Panc1 (cell line): ENCODE measurements at places on chromosomes 16 and 17. TPM values are rescaled to one million over a fixed set of nuclear protein-coding genes. Genes with fewer than 3 reads are reported as not detected.

The PIK3R6 gene
- total RNA-seq, result not detected

The TERB1 gene
- not detected for total RNA-seq

DNA sequence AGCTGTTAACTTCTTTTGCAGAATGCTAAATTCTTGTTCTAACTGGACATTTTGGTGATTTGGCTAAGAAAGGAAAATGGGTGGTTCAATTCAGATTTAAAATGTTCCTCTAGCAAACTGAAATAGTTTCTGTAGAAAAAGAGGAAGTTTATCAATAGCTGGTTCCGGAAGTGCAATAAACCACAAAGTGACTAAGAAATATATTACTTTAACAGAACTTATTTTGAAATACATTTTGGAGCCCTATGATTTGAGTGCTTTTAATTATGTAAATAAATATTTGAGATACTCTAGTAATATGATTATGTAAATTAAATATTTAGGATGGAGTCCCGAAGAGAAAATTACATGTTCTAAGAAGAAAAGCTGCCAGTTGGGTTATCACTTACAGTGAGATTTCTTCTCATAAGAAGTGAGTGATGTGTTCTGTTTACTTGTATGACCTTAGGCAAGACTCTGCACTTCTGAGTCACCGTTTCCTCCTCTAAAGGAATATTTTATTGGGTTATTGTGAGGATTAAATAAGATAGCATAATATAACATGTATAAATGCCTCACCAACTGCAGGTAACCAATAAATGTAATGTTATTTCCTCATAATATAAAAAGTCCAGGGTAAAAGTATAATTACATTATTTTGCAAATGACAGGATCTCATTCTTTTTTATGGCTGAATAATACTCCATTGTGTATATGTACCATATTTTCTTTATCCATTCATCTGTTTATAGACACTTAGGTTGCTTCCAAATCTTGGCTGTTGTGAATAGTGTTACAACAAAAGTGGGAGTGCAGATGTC, at the start of gene EVI2B:
TSS of gene EVI2B (minus strand) at position 73 of the 800 bp plus-strand sequence. CDS start 8,445 bp downstream, outside the sequence.
- no peak within 1 kb of the TSS for H3K4me3 ChIP-seq
- H3K4me1 ChIP-seq, result 0 out of 2 replicates have a peak, but pooled peaks cover 4% of the 10 kb centered on the region

DNA sequence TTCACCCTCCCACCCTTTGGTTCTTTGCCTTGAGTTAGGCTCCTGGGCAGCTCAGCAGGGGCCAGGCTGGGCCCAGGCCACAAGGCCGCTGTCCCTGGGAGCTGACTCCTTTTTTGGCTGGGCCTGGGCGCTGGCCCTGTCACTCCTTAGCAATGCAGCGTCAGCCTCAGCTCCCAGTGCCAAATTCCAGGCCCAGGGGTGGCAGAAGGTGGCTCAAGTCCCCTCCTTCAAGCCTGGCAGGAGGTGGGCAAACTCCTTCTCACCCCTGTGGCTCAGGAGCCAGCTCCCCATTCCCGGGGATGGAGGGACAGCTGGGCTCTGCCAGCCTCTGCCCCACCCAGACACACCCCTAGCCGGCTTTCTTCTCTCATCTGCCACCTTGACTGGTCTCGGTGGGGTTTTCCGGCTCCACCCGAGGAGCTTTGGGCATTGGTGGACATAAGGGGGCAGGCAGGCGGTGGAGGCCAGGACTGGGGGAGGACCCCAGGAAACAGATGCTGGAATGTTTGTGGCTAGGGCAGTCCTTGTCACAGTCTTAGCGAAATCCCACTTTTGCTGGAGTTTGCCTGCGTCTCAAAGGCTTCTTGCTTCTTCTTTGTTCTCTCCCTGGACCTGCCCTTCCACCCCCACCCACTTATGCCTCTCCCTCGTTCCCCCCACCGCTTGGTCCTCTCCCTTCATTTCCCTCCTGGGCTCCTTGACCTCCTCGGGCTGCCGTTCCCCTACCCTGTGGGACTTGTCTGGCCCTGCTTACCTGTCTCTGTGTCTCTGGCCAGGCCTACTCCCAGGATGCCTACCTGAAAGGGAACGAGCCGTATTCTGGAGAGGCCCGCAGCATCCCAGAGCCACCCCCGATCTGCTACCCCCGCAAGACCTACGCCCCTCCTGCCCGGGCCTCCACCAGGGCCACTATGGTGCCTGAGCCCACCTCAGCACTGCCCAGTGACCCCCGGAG, 37.4 kb downstream of the ARHGAP23 start:
- H3K4me3 ChIP-seq, result peak overlapping the region; percentile 25
- DNase-seq, result no peak
- no peaks in the 10 kb centered on the region for H3K27me3 ChIP-seq
- H3K36me3 ChIP-seq, result no peaks in the 10 kb centered on the region
- peak overlapping the region; percentile 3; the same call in 1 of the 2 replicates for H3K27ac ChIP-seq
- peaks cover 9% of the 10 kb centered on the region; the same call in 1 of the 2 replicates for H3K4me1 ChIP-seq

GRCh38 chr17:51846566-51846965, 311.9 kb downstream of the CA10 start:
- no peaks in the 10 kb centered on the region; the same call in 1 of the 2 replicates for H3K36me3 ChIP-seq
- no peak for DNase-seq

GRCh38 chr16:6018848-6019489, 921.4 kb upstream of the EEF2KMT start:
- H3K4me1 ChIP-seq, result no peaks in the 10 kb centered on the region
- peaks cover 2% of the 10 kb centered on the region; the same call in 1 of the 2 replicates for H3K27me3 ChIP-seq
- H3K36me3 ChIP-seq, result no peaks in the 10 kb centered on the region
- H3K27ac ChIP-seq, result no peak overlapping the region
- no peak for DNase-seq

The CLEC3A gene
- total RNA-seq, result 0.23 TPM

DNA sequence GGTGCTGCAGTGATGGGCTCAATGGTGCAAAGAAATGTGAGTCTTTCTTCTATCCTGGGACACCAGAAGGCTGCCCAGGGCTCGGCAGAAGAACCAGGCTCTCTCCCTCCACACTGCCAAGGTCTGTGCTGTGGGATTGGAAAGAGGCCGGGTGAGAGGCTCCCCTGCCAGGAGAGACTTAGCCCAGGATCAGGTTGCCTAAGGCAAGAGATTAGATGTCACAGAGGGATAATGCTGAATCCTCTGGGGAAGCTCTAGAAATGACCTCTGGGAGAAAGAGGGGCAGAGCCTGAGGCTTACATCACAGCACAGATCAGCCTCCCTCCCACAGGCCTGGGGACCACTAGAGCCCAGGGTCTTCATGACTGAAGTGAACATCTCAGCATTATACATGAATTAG, 5.7 kb upstream of the DOC2B start:
- H3K27ac ChIP-seq, result no peak overlapping the region
- H3K4me3 ChIP-seq, result no peak overlapping the region

DNA sequence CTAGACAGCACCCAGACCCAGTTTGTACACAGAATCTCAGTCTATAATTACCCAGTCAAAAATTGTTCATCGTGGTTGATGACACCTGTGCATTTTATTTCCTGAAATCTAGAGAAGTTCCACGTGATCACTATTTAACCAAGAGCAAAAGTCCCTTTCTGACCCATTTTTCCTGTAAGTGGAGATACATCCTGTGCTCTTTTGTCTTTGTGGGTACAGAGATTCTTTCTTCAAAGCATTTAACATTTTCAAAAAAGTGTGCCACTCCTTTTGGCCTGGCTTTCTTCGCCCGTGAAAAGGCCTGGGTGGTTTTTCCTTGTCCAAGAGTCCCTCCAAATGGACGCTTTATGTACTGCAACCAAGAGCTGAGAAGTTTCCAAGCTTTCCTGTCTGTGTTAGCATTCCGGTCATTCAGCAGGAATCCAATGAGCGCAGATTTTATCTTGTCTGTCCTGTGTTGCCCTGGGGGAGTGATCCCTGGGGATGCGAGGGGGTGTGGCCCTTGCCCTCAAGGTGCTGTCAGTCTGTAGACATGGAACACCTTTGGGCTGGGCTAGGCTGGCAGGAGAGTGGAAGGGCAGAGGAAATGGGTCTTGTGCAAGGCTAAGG, 161.1 kb upstream of the CACNG5 start:
- DNase-seq, result no peak
- H3K36me3 ChIP-seq, result no peaks in the 10 kb centered on the region
- no peak overlapping the region for H3K27ac ChIP-seq
- H3K4me3 ChIP-seq, result no peak overlapping the region
- H3K4me1 ChIP-seq, result peaks cover 14% of the 10 kb centered on the region

DNA sequence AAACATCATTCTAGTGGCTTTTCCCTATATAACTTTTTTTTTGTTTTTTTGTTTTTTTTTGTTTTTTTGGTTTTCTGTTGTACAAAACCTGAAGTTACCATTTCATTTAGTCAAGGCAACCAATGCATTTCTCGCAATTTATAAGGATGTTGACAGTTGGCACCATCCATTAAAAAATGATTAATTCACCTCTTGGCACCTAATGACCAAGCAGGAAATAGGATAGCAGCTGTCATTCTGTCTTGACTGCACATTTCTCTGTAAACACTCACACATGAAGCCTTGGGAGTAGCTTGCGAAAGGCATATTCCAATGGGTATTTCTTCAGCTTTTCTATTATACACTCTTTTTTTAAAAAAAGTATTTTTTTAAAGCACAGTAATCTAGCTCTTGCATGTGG, 77.5 kb downstream of the SYCE1L start:
- H3K27me3 ChIP-seq, result no peaks in the 10 kb centered on the region

- no peak overlapping the region for H3K27ac ChIP-seq
- peaks cover 35% of the 10 kb centered on the region for H3K4me1 ChIP-seq
- H3K27me3 ChIP-seq, result no peaks in the 10 kb centered on the region
- no peaks in the 10 kb centered on the region for H3K36me3 ChIP-seq
- no peak for DNase-seq
- H3K4me3 ChIP-seq, result no peak overlapping the region
These were observed 5.1 kb downstream of the RHBDF1 start for GRCh38 chr16:67183-67791.

DNA sequence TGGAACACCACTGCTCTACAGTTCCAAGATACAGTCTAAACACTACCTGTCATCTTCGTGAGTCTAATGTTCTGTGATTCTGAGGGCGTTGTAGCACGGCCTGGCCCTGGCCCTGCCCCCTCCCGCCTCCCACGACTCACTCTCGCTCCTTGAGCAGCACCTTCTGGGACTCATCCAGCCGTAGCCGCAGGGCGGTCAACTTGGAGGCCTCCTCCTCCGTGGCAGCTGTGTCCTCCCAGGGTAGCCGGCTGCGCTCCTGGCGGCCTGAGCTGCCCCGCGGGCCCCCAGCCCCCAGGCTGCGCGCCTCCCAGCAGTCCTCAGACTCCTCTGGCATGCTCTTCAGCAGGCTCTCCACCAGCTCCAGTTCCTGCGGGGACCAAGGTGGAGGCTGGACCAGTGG, 10.6 kb downstream of the CCDC102A start:
- H3K27ac ChIP-seq, result no peak overlapping the region
- no peaks in the 10 kb centered on the region for H3K27me3 ChIP-seq
- no peaks in the 10 kb centered on the region for H3K36me3 ChIP-seq
- H3K4me1 ChIP-seq, result no peaks in the 10 kb centered on the region

The C16orf74 gene
- total RNA-seq, result 1.5 TPM

The VAT1L gene
- not detected for total RNA-seq

- no peak for DNase-seq
- no peaks in the 10 kb centered on the region for H3K4me1 ChIP-seq
- no peaks in the 10 kb centered on the region for H3K36me3 ChIP-seq
- H3K4me3 ChIP-seq, result no peak overlapping the region
These were observed 24.3 kb upstream of the ZFPM1 start for GRCh38 chr16:88428616-88429386.

The FBF1 gene
- total RNA-seq, result 32.5 TPM

The KRTAP3-2 gene
- not detected for total RNA-seq

GRCh38 chr17:78499715-78500540, 77.3 kb downstream of the DNAH17 start:
- H3K4me3 ChIP-seq, result no peak overlapping the region
- H3K4me1 ChIP-seq, result peaks cover 6% of the 10 kb centered on the region; the same call in 1 of the 2 replicates
- no peak for DNase-seq
- H3K27me3 ChIP-seq, result no peaks in the 10 kb centered on the region
- no peaks in the 10 kb centered on the region for H3K36me3 ChIP-seq

GRCh38 chr16:12225806-12226465, 249.4 kb downstream of the SNX29 start:
- H3K4me3 ChIP-seq, result no peak overlapping the region
- H3K27ac ChIP-seq, result no peak overlapping the region
- H3K27me3 ChIP-seq, result no peaks in the 10 kb centered on the region
- no peaks in the 10 kb centered on the region for H3K4me1 ChIP-seq
- DNase-seq, result no peak

DNA sequence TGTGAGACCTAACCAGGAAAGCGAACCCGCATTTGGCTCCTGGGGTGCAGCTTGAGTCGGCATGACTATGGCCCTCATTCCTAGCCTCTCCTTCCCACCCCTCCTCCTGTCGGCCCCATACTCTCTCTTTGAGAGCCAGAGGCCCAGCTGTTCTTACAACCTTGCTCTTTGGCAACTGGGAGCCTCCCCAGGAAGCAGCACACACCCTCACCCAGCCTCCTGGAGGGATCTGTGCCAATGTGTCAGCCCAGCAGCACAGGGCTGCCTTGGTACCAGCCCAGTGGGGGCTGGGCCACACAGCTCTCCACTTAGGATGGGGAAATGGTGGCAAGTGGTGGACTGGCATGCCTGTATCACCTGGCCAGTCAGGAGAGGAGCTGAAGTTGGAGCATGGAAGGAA, 70.3 kb upstream of the LGALS9 start:
- H3K27ac ChIP-seq, result no peak overlapping the region
- H3K4me1 ChIP-seq, result no peaks in the 10 kb centered on the region; the same call in 1 of the 2 replicates
- no peak overlapping the region for H3K4me3 ChIP-seq
- H3K27me3 ChIP-seq, result no peaks in the 10 kb centered on the region

- no peaks in the 10 kb centered on the region for H3K36me3 ChIP-seq
- H3K27ac ChIP-seq, result no peak overlapping the region
These were observed 5.1 kb upstream of the RANGRF start for GRCh38 chr17:8283356-8283755.

The ANKRD40CL gene
- not detected for total RNA-seq

The KRT25 gene
- total RNA-seq, result not detected

DNA sequence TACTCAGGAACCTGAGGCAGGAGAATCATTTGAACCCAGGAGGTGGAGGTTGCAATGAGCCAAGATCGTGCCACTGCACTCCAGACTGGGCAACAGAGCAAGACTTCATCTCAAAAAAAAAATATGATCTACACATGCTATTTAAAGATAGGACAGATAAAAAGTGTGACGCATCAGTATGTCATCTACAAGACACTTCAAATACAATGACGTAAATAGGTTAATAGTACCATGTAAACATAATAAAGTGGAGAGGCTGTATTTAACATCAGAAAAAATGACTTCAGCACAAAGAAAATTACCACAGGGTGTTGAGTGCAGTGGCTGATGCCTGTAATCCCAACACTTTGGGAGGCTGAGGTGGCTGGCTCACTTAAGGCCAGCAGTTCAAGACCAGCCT, 20.2 kb downstream of the ZNF778 start:
- H3K27ac ChIP-seq, result no peak overlapping the region
- no peak for DNase-seq
- H3K4me3 ChIP-seq, result no peak overlapping the region
- no peaks in the 10 kb centered on the region for H3K27me3 ChIP-seq
- peaks cover 6% of the 10 kb centered on the region; the same call in 1 of the 2 replicates for H3K36me3 ChIP-seq
- H3K4me1 ChIP-seq, result no peaks in the 10 kb centered on the region

DNA sequence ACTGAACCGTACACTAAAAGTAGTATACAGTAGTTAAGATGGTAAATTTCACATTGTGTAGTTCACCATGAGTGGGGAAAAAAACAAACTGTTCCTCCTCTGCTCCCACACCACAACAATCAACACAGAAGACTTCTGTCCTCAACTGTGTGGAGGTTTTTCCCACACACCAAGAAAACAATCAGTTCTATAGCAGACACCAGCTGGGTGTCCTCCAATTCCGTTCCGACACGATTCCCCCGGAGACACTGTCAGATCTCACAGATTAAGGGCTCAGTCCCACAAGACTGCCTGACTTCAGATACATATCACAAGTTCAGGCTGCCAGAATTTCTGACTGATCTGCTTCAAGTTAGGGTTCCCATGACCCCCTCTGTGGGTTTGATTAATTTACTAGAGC, 31.8 kb downstream of the BBS2 start:
- DNase-seq, result no peak
- H3K27ac ChIP-seq, result no peak overlapping the region
- H3K36me3 ChIP-seq, result no peaks in the 10 kb centered on the region; the same call in 1 of the 2 replicates
- H3K4me1 ChIP-seq, result no peaks in the 10 kb centered on the region
- no peaks in the 10 kb centered on the region for H3K27me3 ChIP-seq
